ENCODE measurements at places on chromosomes 13 and 19. TPM values are rescaled to one million over a fixed set of nuclear protein-coding genes. Genes with fewer than 3 reads are reported as not detected.

Gene CD70
- total RNA-seq: not detected

- no peak for DNase-seq
- H3K36me3 ChIP-seq: no peaks in the 10 kb centered on the region
- peaks cover 31% of the 10 kb centered on the region for H3K27me3 ChIP-seq
- H3K27ac ChIP-seq: no peak overlapping the region
Measured at GRCh38 chr19:1066251-1066747, 668 bp upstream of the ARHGAP45 start.

GRCh38 chr13:111602874-111603273 lies 282.4 kb downstream of the TEX29 start:
- no peaks in the 10 kb centered on the region for H3K4me1 ChIP-seq
- DNase-seq: no peak
- no peak overlapping the region for H3K27ac ChIP-seq
- no peaks in the 10 kb centered on the region for H3K36me3 ChIP-seq

Gene TBC1D4
- 19.3 TPM for total RNA-seq

GRCh38 chr13:110726726-110727125 lies 13.2 kb downstream of the ING1 start:
- H3K27ac ChIP-seq: no peak overlapping the region
- DNase-seq: no peak
- H3K4me1 ChIP-seq: no peaks in the 10 kb centered on the region

Gene CHST8
- 0.89 TPM for total RNA-seq

DNA sequence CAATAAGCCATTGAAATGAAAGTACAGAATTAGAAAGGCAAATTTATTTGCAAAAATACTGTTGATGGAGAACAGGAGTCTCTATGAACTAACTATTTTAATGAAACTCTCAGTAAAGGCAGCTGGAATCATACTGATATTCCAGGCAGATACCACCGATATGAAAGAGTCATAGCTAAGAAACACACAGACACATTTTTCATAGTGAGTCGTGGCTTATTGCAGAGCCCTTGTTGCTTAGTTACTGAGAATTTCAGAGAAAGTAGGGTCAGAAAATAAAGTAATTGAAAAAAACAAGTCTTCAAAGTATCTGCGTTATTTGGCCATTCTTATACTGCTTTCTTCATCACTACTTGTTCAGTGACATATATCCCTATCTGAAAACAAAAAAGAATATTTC lies 1890.9 kb downstream of the PCDH9 start:
- no peaks in the 10 kb centered on the region for H3K27me3 ChIP-seq
- H3K27ac ChIP-seq: no peak overlapping the region
- H3K36me3 ChIP-seq: no peaks in the 10 kb centered on the region
- no peak overlapping the region for H3K4me3 ChIP-seq

DNA sequence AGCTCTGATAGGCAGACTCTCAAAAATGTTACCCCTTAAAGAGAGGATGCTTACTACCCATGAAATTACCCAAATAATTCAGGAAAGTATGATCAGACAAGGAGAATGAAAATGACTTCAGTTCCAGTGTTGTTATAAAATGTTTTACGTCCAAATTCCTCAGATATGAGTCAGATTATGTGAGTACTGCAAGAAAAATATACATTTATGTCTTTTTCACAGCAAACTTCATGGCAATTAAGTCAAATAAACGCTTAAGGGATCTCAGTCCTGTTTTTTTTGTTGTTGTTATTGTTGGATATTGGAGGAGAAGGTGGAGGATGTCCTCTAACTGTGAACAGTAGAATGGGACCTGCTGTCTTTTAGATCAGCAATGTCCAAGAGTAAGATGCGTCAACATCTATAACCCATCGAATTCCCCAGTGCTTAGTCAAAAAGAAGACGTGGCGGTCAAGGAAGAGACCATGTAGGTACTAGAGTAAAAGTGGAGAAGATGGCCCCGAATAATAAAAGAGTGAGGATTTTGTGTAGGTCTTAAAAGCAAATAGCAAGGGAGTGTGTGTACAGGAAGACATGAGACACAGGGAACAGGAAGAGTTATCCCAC lies 215.4 kb upstream of the IRS2 start:
- no peaks in the 10 kb centered on the region for H3K36me3 ChIP-seq
- no peak overlapping the region for H3K4me3 ChIP-seq
- DNase-seq: peak; percentile 76
- H3K4me1 ChIP-seq: peaks cover 55% of the 10 kb centered on the region
- no peaks in the 10 kb centered on the region for H3K27me3 ChIP-seq

Gene OR7D2
- not detected for total RNA-seq

DNA sequence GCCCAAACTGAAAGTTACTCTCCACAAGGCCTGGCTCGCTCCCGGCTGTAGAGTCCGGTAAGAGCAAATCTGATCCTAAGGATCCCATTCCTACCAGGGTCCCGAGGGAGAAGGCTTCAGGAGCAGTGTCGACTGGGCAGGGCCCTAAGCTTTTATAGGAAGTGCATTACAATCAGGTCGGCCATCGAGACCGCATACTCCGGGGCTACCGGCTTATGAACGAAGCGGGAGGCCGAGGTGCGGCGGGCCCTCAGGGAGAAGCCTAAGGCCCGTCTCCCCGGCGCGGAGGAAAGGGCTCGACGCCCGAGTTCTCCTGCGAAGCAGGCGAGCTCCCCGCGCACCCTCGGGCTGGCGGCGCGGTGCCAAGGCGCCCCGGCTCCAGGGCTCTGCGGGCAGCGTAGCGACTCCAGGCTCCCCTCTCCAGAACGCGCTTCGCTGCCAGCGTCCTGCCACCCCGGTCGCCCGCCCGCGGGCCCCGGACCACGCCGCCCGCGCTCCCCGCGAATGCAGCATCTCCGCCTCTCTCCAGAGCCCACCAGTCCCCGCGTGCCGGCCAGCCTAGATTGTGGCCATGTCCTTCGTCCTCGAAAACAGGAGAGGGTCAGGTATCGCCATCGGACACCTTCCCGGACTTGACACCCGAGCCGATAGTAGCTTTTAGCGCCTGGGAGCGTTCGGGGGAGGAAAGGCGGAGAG lies 1.4 kb downstream of the EFNB2 start:
- H3K4me1 ChIP-seq: 0 out of 2 replicates have a peak, but pooled peaks cover 8% of the 10 kb centered on the region
- H3K27me3 ChIP-seq: no peaks in the 10 kb centered on the region
- no peaks in the 10 kb centered on the region for H3K36me3 ChIP-seq
- H3K4me3 ChIP-seq: peak overlapping the region; percentile 65
- peak; percentile 53 for DNase-seq

DNA sequence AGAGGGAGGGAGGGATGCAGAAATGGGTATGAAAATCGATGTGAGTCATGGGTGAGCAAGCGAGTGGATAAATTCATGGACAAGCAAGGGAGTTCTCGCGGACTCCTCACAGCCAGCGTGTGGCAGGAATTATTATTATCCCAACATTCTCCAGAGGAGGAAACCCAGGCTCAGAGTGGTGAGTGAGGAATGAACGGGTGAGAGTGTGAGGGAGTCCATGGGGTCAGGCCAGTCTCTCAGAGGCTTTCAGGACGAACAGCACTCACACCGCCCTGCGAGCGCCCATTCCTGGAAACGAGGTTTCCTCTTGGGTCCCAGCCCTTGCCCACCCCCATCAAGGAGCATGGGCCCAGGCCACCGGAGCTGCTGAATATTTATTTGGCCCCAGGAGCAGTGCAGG lies 6.3 kb upstream of the DNAAF3 start:
- H3K27ac ChIP-seq: peak overlapping the region; percentile 37
- no peaks in the 10 kb centered on the region for H3K36me3 ChIP-seq
- peak; percentile 86 for DNase-seq

- peak overlapping the region; percentile 77 for H3K27ac ChIP-seq
- peak; percentile 92 for DNase-seq
- no peaks in the 10 kb centered on the region for H3K27me3 ChIP-seq
- H3K4me1 ChIP-seq: peaks cover 24% of the 10 kb centered on the region
- no peaks in the 10 kb centered on the region for H3K36me3 ChIP-seq
Measured at GRCh38 chr13:107835339-107836018, 379.9 kb downstream of the LIG4 start.

- peaks cover 10% of the 10 kb centered on the region for H3K4me1 ChIP-seq
- no peaks in the 10 kb centered on the region for H3K27me3 ChIP-seq
- H3K36me3 ChIP-seq: peaks cover 2% of the 10 kb centered on the region
- peak overlapping the region; percentile 34 for H3K27ac ChIP-seq
- DNase-seq: peak; percentile 62
Measured at GRCh38 chr13:49435992-49436391, 7.9 kb downstream of the CAB39L start.

Gene SIGLEC8
- not detected for total RNA-seq

Gene NOSIP
- 46.0 TPM for total RNA-seq

Gene APOC4
- not detected for total RNA-seq

DNA sequence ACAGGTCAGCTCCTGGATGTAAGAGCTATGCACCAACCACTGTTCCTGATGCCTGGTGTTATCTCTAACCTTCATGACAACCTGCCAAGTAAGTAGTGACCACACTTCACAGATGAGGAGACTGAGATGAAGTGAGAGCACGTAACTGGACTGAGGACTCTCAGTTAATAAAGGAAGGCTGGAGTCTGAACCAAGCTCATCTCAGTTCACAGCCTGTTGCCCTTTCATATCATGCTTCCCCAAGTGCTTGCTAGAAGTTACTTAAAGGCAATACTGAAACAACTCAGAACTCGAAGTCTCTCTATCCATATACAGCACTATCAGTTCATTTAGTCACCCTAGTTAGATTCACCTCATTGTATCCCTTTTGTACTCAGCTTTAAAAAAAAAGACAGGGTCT lies 119.7 kb downstream of the ABCC4 start:
- H3K4me1 ChIP-seq: no peaks in the 10 kb centered on the region
- H3K4me3 ChIP-seq: no peak overlapping the region
- no peaks in the 10 kb centered on the region for H3K36me3 ChIP-seq

- peak within 1 kb of the TSS; percentile 82 for H3K27ac ChIP-seq
- H3K36me3 ChIP-seq: no peaks in the 10 kb centered on the region
- DNase-seq: no peak
- peaks cover 20% of the 10 kb centered on the region for H3K4me1 ChIP-seq
Measured at GRCh38 chr19:48719263-48720171, at the start of gene MAMSTR. Gene MAMSTR, minus strand, starts transcription at chr19:48719725. Its CDS starts 694 bp downstream, at chr19:48719031.

DNA sequence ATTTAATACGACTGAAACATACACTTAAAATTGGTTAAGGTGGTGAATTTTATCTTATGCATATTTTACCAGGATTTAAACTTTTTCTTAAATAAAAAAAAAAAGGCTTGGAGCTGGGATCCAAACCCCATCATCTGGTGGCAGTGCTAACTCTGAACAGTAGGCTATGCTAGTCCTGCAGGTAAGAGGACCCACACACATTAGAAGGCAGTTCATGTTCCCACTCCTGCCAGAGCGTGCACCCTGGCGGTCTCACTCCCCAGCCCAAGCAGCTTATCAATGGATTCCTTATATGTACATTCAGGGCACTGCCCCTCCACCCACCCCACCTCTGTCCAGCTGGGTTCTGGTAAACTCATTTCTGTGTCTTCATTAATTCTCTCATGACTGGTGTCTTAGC lies 31.3 kb upstream of the CEBPA start:
- no peak overlapping the region for H3K27ac ChIP-seq
- H3K4me3 ChIP-seq: no peak overlapping the region
- no peaks in the 10 kb centered on the region for H3K36me3 ChIP-seq
- no peaks in the 10 kb centered on the region for H3K27me3 ChIP-seq
- no peak for DNase-seq

DNA sequence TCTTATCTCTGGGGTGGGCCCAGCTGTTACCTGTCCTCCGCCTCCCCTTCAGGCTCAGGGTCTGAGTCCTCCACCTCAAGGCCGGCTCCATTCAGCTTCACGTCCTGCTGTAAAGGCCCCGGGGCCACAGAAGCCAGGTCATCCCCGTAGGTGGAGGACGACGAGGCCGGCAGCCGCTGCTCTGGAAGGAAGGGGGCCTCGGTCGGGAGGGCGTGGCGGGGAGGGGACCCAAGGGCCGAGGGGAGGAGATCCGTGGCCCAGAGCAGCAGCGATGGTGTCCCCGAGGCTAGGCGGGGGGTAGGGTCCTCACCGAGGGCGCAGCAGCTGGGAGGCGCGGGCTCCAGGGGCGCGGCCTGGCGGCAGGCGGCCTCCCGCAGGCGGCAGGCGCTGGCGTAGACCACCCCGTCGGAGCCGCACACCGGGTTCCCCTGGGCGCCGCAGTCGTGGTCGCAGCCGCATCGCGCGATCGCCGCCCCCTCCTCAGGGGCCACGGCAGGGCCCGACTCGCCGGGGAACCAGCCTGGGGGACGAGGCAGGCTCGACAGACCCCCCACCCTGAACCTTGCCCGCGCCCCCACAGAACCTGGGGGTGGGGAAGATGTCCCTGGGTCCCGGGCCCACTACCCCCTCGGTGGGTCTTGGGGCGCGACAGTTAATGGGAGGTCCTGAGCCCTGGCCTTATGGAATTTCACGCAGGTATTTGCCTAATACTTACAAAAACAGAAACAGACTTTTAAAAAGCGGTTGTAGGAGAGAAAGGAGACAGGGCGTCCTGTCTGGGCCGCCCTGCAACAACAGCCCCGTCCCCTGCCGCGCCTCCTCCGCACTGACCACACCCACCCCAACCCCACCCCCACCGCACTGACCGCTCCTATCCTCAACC lies 7.6 kb downstream of the F2RL3 start:
- H3K27ac ChIP-seq: no peak overlapping the region
- no peaks in the 10 kb centered on the region for H3K4me1 ChIP-seq
- no peaks in the 10 kb centered on the region for H3K27me3 ChIP-seq
- peak overlapping the region; percentile 60 for H3K4me3 ChIP-seq
- no peak for DNase-seq

GRCh38 chr19:13220847-13221246 lies 70.6 kb downstream of the IER2 start:
- no peak overlapping the region for H3K4me3 ChIP-seq
- H3K27ac ChIP-seq: no peak overlapping the region
- H3K4me1 ChIP-seq: no peaks in the 10 kb centered on the region

DNA sequence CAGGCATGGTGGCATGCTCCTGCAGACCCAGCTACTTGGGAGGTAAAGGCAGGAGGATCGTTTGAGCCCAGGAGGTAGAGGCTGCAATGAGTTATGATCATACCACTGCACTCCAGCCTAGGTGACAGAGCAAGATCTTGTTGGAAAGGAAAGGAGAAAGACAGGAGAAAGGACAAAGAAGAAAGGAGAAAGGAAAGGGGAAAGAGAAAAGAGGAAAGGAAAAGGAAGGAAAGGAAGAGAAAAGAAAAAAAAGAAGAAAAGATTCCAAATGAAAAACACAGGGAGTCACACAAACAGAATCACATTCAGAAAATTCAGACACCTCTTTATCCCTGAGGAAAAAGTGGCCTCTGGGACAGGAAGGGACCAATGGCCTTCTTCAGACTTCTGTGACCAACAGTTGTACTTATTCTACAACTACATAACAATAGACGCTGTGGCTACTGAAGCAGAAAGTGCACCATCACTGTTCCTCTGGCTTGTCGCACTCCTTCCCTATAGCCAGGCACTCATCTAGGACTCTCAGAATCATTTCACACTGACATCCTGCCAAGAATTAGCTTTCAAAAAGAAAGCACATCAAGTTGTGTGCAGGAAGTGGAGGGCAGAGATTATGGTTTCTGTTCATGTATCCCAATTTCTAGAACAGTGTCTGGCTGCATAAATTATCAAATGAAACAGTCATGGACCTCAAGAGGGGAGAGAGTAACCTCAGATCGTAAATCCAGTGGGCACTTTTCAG lies 5.9 kb downstream of the MTMR6 start:
- no peaks in the 10 kb centered on the region for H3K27me3 ChIP-seq
- no peak overlapping the region for H3K4me3 ChIP-seq
- H3K36me3 ChIP-seq: no peaks in the 10 kb centered on the region
- no peak overlapping the region for H3K27ac ChIP-seq
- H3K4me1 ChIP-seq: peaks cover 37% of the 10 kb centered on the region
- DNase-seq: no peak

GRCh38 chr19:49592486-49593232 lies 1.7 kb downstream of the PRR12 start:
- H3K27ac ChIP-seq: peak overlapping the region; percentile 61
- H3K36me3 ChIP-seq: no peaks in the 10 kb centered on the region
- H3K27me3 ChIP-seq: no peaks in the 10 kb centered on the region
- H3K4me3 ChIP-seq: peak overlapping the region; percentile 95
- peaks cover 9% of the 10 kb centered on the region for H3K4me1 ChIP-seq

Data from GM23248 (cell line).